ENCODE measurements at places on chromosomes 2 and 18.

- DNase-seq: no peak
Measured at GRCh38 chr2:48433682-48434081, 96.3 kb upstream of the STON1 start.

- DNase-seq: no peak
Measured at GRCh38 chr18:11215216-11215615, 65.8 kb upstream of the PIEZO2 start.

GRCh38 chr2:86068136-86068588 lies 37.5 kb downstream of the POLR1A start:
- no peak for DNase-seq

DNA sequence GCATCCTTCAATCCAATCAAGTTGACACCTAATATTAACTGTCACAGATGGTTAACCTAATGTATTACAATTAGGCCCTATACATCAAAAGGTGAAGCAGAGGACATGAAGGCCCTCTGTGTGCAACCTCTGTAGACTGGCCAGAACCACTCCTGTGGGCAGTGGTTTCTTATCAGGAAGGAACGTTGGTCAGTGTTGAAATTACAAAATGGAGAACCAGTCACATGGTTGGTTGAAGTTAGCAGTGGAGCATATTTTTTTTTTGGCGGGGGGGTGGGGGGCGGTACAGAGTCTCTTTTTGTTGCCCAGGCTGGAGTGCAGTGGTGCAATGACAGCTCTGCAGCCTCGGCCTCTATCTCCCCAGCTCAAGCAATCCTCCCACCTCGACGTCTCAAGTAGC lies 19.8 kb downstream of the RNU2-63P start:
- DNase-seq: no peak

- no peak for DNase-seq
Measured at GRCh38 chr2:49753344-49753985, 599.1 kb upstream of the FSHR start.

- no peak for DNase-seq
Measured at GRCh38 chr2:158486970-158487325, 30.2 kb downstream of the PKP4 start.

GRCh38 chr18:61148322-61148721 lies 184.9 kb upstream of the CDH20 start:
- DNase-seq: no peak

DNA sequence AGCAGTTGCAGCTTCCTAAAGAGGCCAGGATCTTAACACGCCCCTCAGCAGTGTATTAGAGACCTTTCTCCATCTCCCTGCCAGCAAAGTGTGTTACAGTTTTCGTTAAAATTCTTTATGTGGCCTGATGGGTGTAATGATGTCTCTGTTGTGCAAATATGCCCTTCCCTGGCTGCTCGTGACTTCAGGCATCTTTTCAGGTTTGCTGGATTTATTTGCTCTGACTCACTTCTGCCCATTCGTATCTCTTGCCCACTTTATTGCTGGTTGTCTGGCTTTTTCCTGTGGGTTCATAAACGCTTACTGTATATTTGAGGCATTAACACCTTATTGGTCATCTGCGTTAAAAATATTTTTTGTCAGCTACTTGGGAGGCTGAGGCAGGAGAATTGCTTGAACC lies 134.5 kb downstream of the ASB1 start:
- no peak for DNase-seq

DNA sequence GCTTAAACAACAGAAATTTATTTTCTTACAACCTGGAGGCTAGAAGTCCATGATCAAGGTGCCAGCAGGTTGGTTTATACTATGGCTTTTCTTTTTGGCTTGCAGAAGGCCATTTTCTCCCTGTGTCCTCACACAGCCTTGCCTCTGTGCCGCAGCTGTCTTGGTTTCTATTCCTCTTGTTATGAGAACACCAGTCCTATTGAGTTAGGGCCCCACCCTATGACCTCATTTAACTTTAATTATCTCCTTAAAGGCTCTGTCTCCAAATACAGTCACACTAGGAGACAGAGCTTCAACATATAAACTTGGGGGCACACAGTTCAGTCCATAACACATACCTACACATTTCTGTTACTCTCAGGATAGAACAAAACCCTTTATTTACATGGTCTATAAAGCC lies 17.3 kb upstream of the RHOB start:
- no peak for DNase-seq

DNA sequence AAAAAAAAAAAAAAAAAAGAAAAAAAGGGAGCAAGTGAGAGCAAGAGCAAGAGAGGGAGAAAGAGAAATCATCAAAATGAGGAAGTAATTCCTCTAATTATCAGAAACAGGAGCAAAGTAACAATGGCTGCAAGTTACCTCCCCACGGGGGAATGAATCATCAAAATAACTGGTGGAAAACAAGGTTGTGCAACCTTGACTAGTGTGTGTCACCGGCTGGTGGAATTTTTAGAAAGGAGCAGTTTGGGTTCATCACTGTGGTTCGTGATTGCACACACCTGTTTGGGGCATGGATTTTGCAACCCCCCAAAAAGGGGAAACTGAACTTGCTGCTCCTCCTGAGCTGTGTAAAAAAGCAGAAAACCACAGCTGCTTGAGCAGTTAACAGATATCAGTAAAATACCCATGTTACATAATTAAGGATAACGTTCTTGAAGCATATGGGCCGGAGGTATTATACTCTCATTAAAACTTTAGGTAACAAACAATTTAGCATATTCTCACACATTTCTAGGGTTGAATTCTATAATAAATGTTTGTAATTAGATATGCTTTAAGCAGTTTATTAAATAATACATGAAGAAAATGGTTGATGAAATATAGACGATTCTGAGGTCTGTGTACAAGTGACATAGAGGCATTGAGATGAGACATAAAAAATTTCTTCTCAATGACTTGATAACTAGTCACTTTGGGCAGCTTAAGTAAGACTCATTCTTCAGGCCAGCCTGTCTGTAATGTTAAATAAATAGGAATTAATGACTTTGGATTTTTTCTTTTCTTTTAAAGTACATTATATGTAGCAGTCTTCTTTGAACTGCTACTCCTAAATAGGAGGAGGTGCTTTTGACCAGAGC lies 184.2 kb upstream of the ZEB2 start:
- DNase-seq: no peak

DNA sequence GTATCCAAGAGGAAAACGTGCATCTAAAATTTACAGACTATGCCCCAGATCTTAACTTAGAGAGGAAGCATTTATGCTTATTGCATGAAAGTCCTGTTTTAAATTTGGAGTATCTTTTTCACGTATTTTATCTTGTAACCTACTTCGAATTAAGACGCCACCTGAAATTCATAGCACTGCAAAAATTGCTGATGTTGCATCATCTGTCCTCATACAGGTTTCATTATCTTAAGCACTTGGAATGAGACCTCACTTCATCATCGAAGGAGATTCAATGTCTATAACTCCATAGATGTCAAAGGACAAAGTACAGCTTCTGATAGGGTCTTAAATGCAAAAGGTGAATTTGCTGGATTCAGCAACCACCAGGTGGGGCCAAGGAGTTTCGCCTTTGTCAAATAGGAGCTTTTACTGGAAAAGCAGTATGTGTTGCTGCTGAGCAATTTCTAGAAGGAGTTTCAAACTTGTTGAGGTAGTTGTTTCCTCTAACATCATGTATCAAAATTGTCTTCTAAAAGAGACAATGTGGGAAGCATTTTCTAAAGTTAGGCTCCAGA lies 106.4 kb upstream of the CCDC85A start:
- DNase-seq: no peak

DNA sequence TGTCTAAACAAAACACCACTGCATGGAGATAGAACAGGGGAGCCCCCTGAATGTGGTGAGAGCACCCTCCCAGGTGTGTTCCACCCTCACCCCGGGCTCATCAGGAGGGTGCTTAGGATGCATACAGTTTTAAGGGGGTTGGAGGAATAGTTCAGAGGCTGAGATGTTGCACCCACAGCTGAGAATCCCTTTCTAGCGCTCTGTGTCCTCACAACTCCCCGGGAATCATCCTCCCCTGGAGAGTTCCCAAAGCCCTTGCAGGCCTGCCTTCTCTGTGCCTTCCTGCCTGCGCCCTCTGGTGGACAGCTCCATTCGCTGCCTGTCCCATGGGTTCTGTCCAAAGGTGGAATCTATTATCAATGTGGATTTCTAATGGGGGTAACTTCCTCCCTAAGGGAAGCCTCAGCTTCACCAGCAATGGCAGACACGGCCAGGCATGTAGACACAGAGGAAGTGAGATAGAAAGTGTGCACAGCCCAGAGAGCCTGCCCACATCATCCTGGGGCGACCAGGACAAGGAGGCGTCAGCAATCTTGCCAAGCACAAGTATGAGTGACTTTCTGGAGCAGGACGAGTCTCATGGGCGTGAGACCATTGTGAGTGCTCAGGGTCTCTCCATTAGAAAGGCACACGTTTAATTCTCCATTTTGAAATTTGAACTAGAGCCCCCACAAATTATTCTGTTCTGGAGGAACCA lies 1.2 kb upstream of the UGT1A5 start:
- DNase-seq: peak; percentile 54

- no peak for DNase-seq
Measured at GRCh38 chr2:3279236-3279960, 98.2 kb downstream of the EIPR1 start.

GRCh38 chr2:33552758-33553461 lies 46.2 kb downstream of the FAM98A start:
- DNase-seq: no peak

- no peak for DNase-seq
Measured at GRCh38 chr2:6782517-6783237, 83.0 kb downstream of the CMPK2 start.

GRCh38 chr2:189609423-189609816 lies 28.8 kb upstream of the SLC40A1 start:
- DNase-seq: no peak

DNA sequence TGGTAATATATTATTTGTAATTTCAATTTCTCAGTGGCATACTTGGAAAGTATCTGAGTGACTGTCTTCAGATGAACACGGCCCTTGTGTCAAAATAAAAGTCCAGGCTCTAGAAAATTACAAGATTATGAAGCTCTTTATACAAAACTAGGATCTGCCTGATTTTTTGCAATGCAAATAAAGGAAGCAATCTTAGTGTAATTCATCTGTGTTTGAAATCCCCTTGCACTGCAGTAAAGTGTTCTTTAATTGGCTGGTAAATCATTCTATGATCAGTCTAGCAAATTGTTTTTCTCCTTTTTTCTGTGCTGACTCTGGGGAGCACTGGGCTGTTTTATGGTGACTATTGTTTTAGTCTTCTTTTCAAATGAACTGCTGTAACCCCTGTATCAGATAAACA lies 1039.0 kb downstream of the SOCS6 start:
- DNase-seq: no peak

GRCh38 chr2:237159006-237159911 lies 73.6 kb downstream of the COPS8 start:
- DNase-seq: no peak

DNA sequence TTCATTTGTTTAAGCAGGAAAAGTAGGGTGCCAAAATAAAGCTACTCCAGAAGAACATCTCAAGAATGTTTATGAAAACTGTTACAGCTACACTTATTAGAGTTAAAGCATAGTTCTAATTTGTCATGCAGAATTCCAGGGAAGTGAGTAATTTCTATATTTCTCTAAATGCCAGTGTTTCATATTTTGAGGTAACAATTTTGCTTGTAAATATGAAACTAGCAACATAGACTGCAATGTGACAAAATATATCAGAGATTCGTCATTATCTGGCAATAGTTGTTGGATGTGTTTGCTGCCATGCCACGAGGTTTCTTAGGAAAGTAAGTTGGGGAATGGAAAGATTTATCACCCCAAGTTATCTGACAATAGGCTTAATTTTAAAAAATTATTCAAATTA lies 424.1 kb upstream of the ZEB2 start:
- no peak for DNase-seq

Data from activated CD4-positive, alpha-beta T cell treated with anti-CD3 and anti-CD28 coated beads, Interleukin-2, amount 50 U/mL, for 24 hours (primary cell).